ENCODE measurements at places on chromosomes 13 and 19.

GRCh38 chr13:55038230-55038629, 2009.6 kb downstream of the OLFM4 start:
- DNase-seq = peak; percentile 1

GRCh38 chr19:54387991-54388801, 23.5 kb upstream of the LAIR1 start:
- no peak for DNase-seq

- peak; percentile 3 for DNase-seq
These were observed 1635.8 kb downstream of the PCDH9 start for GRCh38 chr13:65594298-65594781.

- no peak for DNase-seq
These were observed 18.6 kb downstream of the CAPN12 start for GRCh38 chr19:38725469-38726283.

GRCh38 chr13:47478985-47479384, 522.1 kb downstream of the SUCLA2 start:
- no peak for DNase-seq
